ENCODE measurements at places on chromosomes 11 and 22.
A peak's percentile ranks its signal among the peaks of the same experiment; 100 is the strongest.

DNA sequence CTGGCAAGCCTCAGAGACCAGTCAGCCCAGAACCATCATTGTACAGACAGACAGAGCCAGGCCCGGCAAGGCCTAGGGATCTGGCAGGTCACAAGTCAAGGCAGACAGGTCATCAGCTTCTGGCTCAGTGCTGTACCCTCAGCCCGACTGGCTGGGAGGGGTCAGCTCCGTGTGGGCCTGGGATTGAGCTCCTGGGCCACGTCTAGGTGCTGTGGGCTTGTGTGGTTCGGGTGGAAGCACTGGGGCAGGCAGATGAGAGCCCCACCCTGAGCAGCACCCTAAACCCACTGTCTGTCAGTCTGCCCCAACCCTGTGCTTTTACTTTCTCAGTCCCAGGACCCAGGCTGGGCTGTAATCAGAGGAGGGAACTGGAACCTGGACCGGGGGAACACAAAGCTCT, 26.9 kb upstream of the P2RY2 start:
- no peak for DNase-seq

DNA sequence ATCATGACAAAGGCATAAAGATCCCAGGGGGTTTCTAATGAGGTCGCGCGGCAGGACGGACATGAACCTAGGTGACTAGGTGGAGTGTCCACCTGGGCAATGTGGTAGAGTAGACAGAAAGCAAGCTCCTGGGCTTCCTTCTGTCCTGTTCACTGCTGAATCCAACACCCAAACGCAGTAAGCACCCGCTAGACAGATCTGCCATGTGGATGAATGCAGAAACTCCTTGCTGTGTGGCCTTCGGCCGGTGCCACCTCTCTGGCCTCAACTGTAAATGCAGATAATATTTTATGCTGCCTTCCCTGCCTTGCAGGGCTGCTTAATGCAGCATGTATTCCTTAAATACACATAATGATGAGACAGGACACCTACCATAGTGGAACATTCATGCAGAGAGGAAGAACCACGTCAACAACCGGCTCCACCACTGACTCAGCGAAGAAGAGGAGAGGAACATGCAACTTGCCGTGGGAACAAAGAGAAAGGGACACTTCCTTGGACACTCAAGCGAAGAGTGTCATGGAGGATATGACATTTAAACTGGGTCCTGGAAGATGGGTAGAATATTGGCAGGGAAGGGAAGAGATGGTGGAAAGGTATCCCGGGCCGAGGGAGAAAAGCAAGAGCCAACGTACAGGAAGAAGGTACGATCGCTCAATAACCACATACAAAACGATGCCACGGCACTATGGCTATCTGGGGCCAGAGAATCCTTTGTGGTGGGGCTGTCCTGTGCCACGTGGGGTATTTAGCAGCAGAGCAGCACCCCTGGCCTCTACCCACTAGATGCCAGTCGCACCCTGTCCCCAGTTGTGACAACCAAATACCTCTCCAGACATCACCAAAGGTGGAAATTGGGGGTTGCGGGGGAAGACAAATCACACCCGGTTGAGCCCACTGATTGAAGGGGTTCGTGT, 30.8 kb downstream of the MYH9 start:
- DNase-seq, result peak; percentile 44

DNA sequence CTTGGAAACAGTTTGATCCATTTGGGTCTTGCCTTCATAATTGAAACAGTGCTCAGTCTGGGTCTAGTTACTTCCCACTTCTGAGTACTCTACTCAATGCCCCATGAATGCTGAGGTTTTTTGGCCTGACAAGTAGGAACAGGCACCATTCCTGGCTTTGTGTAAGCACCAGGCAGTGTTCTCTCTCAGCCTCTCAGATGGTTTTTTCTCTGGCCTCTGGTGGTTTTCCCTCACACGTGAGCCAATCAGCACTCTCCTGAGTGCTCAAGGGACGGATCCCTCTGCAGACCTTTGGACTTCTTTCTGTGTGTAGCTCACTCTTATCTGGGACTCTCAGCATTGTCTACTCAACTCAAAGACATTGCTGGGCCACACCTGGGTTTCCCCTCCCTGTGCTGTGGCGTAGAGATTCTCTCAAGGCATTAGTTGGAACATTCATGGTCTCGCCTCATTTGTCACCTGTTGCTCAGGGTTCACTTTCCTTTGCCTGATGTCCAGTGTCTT, 21.3 kb downstream of the SIK2 start:
- no peak for DNase-seq

- DNase-seq, result peak; percentile 36
Measured at GRCh38 chr11:251550-251949, 14.8 kb downstream of the PSMD13 start.

DNA sequence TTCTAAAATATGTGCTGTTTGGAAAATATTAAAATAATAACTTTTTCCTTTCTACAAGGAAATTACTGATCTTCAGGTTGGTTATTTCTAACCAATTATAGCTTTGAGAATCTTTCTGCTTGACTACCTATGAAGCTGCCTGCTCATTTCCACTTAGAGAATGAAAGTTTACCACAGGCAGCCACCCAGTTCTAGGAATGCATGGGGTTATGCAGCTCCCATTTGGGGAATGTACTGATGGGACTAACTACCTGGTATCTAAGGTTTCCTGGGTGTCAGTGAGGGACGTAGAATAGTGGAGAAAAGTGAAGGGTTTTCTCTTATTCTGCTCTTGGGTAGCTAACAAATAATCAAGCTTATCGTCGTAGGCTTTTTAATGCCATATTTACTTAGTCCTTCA, 73.4 kb downstream of the DEUP1 start:
- no peak for DNase-seq

- no peak for DNase-seq
Measured at GRCh38 chr11:12824281-12825041, 150.2 kb downstream of the TEAD1 start.

DNA sequence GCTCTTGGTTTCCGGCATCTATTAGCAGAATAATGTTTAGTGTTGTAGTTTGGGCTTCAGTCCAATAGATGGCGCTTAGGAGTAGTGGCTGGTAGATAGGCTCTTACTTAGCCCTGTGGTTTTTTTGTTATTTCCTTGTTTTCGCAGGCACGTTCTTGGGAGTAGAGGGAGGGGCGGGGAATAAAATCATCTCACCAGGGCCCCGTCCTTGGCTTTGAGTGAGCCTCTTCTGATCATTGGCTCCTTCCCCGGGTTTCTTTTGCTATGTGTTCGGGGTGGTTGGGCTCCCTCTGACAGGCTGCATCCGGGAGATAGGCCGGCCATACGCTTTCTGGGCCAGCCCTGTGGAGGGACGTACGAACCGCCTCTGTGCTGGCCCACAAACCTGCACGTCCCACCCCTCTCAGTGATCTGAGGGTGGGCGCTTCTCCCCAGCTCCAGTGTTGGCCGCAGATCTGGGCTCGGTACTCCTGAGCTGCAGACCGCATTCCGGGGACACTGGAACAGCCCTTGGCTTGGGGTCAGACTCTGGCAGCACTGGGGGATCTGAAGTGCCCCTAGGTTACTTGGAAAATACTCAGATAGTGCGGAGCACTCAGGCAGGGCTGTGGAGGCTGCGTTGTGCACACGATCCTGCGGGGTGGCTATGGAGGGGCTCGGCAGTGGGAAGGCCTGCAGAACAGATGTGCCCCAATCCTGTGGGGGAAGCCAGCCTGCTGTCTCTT, 217.0 kb downstream of the DYNC2H1 start:
- peak; percentile 82 for DNase-seq

DNA sequence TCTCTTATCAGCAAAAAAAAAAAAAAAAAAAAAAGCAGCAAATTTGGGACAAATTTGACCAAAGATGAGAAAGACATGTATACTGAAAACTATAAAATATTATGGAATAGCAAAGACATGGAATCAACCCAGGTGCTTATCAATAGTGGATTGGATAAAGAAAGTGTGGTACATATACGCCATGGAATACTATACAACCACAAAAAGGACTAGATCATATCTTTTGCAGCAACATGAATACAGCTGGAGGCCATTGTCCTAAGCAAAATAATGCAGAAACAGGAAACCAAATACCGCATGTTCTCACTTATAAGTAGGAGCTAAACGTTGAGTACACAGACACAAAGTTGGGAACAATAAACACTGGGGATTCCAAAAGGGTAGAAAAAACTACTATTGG, 1.8 kb upstream of the RNF141 start:
- DNase-seq, result no peak

DNA sequence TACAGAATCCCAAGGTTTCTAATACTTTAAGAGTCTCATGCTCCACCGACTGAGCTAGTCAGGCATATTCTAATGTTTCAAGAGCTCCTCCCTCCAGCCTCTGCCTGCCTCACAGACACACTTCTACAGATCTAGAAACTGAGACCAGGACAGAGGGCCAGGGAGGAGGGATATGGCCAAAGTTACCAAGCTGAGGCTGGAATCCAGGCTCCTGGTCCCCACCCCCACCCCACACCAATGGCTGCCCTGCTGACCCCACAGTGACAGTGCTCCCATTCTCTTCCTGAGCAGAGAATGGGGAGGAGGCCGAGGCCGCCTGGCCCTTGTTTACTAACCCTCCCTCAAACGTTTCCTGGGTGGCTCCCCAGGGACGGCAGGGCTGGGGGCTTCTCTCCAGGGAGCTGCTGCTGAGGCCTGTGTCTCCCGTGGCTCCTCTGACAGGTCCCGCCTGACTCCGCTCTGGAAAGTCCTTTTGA, 2.2 kb downstream of the PLEKHB1 start:
- no peak for DNase-seq

DNA sequence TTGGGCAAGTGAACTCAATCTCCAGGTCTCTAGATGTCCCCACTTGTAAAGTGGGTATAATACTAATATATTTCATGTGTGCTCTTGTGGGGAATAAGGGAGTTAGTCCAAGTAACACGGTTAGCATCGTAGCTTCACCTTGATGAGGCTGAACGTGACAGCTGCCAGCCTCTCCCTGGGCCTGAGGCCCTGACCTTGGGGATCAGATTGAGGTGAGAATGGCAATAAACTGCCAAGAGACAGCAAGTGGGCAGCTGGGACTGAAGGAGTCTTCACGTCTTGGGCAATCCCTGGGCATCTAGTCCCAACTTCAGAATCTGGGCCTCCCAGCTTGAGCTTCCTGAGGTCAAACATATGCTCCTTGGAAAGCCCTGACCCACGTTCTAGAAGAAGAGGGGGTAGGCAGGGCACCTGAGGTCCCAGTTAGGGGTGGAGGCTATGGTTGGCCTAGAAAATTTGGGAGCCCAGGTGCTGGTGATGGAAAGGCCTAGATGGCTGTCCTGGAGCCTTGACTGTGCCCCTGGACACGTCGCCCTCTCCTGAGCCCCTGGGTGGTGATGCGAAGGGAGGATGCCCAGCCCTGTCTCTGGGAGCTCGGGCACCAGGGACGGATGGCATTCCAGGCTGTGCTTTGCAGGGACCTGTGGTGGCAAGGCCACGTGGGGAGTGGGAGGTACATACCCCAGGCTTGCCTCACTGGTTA, 23.4 kb downstream of the ADAMTS15 start:
- DNase-seq, result no peak

DNA sequence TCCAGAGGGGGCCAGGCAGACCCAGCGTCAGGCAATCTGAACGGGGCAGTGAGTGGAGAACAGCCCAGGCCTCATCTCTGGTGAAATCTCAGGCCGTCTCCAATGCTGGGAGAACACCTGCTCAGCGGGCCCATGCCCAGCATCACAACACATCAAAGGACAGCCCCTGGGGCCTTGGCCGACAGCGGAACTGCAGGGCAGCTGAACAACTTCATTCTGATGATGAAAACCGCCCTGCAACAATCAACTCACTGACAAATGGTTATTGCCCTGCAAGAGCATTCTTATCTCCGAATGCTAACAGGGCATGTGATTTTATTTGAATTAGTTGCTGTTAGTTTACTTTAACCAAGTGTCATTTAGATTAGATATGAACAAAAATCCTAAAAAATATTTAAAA, 14.6 kb downstream of the CELSR1 start:
- no peak for DNase-seq

- DNase-seq, result peak; percentile 59
Measured at GRCh38 chr11:68584097-68584496, 100.2 kb upstream of the GAL start.

- DNase-seq, result no peak
Measured at GRCh38 chr11:99333621-99334020, 312.9 kb downstream of the CNTN5 start.

DNA sequence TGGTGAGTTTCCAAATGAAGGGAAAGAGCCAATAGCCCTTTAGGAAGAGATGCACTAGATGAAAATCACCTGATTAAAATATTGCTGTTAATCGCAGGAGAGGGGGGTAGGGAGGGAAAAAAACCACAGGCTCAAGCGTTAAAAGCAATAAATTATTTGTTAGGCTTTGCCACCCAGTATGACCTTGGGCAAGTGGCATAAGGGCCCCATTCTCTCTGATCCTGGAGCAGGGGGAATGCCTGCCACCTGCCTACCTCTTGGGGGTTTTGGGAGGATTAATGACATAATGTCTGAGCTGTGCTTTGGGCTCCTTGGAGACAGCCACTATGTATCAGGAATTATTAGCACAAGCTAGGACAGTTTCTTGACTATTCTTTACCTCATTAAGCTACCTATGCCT, 80.0 kb downstream of the ZNRF3 start:
- DNase-seq, result no peak

DNA sequence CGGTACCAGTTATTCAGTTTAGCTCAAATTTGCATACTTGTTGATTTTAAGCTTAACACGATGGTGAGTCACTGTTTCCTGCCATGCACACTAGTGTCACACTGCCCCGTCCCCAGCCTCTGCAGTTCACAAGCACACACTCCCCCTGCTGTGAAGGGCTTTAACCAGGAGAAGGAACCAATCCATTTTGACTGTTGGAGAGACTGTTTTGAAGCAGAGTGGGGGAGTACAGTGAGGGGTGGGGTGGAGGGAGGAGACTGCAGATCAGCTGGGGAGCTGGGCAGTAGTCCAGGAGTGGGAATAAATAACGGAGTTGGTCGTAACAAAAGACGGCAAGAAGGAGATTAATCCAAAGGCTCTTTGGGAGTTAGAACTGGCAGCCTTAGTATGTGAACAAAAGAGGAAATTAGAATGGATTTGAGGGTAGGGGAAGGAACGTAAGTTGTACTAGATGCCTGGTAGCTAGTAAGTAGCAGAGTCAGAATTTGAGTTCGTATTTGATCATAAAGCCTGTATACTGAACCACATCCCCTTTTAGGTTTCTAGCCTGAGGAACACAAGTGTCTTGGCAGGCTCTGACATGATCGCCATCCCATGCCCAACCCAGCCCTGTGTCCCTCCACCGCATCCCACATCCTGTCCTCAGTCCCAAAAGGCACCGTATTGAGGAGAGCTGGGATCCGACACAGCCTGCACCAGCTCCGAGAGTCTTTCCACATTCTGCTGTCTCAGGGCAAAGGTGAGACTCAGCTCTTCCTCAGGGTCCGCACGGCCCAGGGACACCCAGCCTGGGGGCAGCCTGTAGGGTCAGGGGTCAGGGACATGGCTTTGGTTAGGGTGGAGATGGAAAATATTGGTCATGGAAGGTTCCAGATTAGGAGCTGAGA, 862 bp downstream of the TPP1 start:
- peak; percentile 95 for DNase-seq

DNA sequence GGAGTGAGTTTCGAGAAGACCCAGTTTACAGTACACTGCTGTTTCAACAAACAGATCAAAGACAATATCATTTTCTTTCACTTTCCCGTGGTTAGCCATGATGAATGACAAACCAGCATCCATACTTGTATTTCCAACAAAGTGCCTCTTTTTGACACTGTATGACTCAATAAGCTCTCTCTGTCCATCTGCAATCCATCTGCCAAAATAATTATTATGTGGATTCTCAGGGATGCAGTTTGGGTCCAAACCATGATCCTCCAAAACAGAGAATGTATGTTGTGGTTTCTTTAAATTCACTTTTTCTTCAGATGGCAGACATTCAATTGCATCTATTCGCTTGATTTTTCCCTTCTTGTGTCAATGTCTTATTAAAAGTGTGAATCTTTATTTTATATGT, 37.8 kb upstream of the RASD2 start:
- DNase-seq, result no peak

- DNase-seq, result no peak
Measured at GRCh38 chr11:61442616-61443015, 12.7 kb downstream of the SDHAF2 start.

Measured in common myeloid progenitor, CD34-positive (primary cell).